GM06990 (cell line): ENCODE measurements at places on chromosomes 5 and 9.

DNA sequence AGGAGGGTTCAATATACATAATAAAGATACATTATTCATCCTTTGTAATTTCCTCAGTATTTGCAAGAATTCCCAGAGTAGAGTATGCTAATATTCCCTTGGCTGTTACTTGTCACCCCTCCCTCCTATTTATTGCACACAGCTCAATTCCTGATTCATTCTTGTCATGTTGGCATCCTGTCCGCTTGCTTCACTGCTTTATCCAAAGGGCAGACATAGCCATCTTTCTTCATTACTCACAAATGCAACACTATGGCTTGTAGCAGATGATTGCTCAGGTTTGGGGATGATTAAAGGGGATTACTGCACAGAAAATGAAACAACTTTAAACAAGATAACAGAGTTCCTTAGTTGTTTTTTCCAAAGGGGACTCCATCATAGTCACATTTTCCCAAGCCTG, 1.2 kb upstream of the IL33 start:
- no peak for DNase-seq

DNA sequence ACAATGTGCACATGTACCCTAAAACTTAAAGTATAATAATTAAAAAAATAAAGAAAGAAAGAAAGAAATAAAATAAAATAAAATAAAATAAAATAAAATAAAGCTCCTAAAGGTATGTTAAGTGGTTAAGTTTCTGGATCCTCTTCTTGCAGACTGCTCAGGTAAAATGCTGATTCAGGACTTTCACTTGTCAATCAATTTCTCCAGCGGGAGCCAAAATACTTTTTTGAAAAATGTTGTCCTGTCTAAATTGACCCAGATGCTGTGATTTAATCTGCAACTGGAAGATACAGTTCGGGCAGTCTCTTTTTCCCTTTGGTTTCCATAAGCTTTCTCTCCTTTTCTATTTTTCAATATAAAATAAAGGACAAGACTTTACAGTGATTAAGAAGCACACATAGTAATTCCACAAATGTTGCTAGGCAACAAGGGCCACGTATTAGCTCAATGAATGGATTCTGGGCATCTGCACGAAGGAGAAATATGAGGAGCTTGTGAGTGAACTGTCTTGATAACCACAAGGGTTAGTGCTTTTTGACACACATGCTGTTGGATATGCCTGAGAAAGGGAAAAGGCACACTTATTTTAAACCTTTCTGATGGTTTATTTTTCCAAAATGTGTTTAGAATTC, 38.6 kb downstream of the HTR4 start:
- DNase-seq = no peak

DNA sequence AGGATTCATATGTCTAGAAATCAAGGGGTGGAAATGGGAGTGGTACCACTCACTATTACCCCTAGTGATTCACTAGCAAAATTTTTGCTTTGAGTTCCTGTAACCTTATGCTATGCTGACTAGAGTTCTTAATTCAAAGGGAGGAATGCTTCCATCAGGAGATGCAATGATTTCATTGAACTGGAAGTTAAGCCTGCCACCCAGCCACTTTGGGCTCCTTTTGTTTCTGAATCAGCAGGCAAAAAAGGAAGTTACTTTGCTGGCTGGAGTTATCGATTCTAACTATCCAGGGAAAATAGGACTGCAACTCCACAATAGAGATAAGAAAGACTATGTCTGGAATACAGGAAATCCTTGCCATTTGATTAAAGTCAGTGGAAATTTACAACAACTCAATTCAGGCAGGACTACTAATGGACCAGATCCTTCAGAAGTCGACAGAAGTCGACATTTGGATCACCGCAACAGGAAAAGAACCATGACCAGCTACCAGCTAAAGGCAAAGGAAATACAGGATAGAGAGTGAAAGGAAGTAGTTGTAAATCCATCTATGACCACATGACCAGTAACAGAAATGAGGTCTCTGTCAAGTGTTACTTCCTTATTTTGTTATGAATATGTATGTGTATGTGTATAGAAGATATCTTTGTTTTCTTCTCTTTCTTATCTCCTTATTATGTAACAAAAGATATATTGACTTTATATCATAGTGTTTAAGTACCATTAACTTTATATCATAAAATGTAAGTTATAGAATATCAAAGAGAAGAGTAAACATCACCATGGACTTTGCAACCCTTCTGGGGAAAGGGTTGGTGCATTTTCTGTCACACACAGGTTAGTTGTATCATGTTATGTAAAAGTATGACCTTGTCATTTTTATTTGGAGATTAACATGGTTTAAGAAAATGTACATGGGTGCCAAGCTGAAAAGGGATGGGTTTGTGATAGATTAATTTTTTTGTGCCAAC, 198.7 kb upstream of the HAPLN1 start:
- DNase-seq = no peak

DNA sequence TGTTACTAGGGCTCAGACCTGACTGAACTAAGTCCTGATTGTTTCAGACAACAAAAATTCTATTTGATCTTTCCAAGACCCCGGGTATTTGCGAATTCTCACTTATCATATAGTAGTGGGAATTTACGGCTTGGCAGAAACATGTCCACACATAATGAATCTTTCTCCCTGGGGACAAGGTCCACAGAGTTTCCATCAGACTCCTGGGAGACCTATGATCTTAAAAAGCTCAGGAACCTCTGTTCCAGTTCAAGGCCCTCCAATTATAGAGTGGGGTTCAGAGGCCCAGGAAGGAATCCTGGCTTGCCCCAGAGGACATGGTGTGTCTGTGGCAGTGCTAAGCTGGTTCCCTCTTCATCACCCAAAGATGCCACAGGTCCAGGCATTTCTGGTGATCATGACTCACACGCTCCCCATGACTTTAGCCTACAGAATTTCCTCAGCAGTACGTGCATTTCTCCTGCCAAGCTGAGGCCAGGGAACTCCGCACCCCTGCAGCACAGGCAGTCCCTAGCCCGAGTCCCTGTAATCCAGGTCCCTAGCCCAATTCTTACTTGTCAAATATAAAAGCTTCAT, 12.6 kb downstream of the RAPGEF1 start:
- no peak for DNase-seq

- DNase-seq = no peak
These were observed 314.4 kb downstream of the ARL15 start for GRCh38 chr5:53996008-53996407.

DNA sequence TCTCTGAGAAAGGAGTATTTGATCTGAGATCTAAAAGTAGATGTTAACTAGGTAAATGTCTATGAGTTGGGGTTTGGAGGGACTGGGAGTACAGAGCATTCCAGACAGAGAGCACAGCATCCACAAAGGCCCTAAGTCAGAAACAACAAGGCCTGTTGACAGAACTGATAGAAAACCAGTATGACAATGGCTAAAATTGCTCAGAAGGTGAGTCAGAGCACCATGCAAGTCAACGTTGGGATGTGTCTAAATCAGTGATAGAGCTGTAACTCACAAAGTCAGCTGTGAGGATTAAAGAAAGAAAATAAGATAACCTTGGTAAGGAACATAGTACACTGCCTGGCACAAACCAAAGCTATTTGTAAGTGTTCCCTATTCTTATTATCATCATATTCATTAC, 124.0 kb downstream of the CETN3 start:
- DNase-seq = no peak

DNA sequence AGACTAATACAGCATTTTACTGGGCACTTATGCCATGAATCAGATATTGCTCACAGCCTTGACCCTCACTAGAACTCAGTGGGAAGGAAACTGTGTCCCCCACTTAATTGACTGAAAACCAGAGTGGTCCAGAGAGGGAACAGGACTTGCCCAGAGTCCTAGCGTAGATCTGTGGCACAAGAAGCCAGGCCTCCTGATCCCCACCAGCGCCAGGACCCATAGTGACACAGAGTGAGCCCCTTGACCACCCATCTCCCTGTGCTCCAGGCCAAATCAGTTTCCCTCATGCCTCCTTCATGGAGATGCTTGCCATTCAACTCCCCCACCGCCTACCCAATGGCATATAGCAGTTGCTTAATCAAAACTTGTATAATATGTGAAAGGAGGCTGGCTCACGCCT, 8.3 kb downstream of the KIF12 start:
- no peak for DNase-seq

DNA sequence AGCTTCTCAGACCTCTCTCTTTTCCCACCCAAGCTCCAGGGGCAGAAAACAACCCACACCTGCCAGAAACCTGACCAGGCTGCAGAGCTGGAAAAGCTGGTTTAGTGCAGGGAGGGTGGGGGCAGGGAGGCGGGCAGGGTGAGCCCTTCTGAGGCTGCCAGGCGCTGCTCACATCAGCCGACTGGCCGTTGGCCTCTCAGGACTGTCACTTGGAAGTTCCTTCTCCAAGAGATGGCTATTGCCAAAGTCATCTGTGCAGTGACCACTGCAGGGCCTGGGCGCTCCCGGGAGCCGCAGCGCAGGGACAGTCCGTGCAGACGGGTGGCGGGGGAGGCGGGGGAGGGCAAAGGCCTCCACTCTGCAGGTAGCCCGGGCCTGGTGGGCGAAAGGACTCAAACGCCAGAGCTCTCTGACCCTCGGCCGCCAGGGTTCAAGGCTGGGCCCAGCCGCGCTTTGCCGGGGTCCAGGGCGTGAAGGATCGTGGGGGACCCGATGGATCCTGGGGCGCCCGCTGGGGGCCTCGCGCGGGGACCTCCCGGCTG, 205.0 kb upstream of the IER5L start:
- DNase-seq = no peak
